ENCODE measurements at places on chromosomes 11 and 22.

DNA sequence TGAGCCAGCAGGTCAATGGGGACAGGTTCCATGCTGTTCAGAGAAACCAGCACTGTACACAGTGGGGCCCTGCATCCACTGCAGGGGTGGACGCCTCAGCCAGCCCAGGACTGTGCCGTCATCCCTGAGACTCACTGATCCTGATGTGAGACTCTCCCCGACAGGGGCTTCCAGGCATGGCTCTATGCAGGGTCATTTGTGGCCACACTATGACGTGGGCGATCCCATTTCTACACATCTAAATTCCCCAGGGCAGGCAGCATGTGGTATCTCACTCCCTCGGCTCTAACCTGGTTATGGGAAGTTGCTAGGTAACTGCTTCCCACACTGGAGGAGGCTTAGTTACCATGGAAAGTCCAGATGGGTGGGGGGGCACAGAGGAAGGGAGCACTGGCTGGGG, 14.2 kb upstream of the FAM83F start:
- DNase-seq: no peak

DNA sequence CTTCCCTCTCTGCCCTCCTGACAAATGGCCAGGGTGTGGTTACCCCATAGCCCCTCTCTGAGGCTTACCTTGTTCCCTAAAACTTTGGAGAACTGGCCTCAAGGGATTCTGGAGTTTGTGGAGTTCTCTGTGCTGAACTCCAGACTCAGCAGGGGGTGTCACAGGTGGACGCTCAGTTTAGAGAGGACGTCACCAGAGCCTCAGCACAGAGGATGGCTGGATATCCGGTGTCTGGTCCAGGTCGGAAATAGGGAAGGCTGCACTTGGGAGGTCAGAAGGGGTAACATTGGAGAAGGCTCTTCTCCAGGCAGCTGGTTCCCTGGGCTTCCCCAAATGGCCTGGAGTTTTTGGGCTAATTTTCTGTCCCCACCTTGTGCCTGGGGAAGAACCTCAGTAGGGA, 64.2 kb downstream of the ADAMTS15 start:
- DNase-seq: no peak

GRCh38 chr11:92894197-92894596, 75.3 kb upstream of the MTNR1B start:
- no peak for DNase-seq

- DNase-seq: no peak
Observed at GRCh38 chr22:35292786-35293185, 6.9 kb upstream of the TOM1 start.

All from NCI-H1417 treated with DMSO at 0.1 percent for 48 hours (cell line).